ENCODE measurements at places on chromosomes 6 and 20. TPM values are rescaled to one million over a fixed set of nuclear protein-coding genes. Genes with fewer than 3 reads are reported as not detected.

CASS4 gene
- total RNA-seq, result 2.4 TPM

DOK5 gene
- total RNA-seq, result 9.8 TPM

SLC22A16 gene
- 0.17 TPM for total RNA-seq

KHDC1L gene
- not detected for total RNA-seq

DEFB124 gene
- total RNA-seq, result not detected

ENPP4 gene
- 0.59 TPM for total RNA-seq

CRISP3 gene
- total RNA-seq, result not detected

Measured in bronchus fibroblast of lung (primary cell).